ENCODE measurements at places on chromosomes 2 and 18. TPM values are rescaled to one million over a fixed set of nuclear protein-coding genes. Genes with fewer than 3 reads are reported as not detected.
A peak's percentile ranks its signal among the peaks of the same experiment; 100 is the strongest.

The KIF5C gene
- 3.5 TPM for total RNA-seq

DNA sequence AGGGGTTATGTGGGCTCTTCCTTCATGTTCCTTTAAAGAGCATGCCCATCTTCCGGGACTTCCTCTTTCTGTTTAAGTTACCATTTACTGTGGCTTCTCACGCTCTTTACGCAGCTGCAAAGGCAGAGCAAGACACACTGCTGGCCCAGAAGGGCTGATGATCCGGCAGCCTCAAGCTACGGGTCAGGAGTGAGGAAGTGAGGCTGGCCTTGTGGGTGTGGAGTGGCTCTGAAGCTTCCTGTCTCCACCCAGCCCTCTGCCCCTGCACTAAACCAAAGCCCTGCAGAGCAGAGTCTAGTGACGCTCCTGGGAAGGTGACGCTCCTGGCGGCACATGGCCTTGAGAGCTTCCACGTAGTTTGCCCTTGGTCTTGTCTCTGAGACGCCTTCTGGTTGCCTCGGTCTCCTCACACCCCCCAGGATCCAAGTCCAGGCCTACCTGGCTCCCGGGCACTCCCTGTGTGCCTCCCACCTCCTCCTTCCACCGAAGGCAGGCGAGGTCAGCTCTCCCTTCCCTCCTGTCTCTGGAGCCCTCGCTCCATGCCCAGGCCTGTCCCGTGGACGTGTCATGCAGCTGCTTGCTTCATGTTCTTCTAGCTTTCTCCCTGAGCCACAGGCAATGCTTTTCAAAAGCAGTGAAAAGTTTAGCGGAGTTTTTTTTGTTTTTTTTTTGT is 50.3 kb downstream of the ARL4C start:
- peak; percentile 66 for DNase-seq

- no peak for DNase-seq
Measured at GRCh38 chr2:219109471-219109870, 48.8 kb upstream of the IHH start.

The PAX8 gene
- 3.5 TPM for total RNA-seq

DNA sequence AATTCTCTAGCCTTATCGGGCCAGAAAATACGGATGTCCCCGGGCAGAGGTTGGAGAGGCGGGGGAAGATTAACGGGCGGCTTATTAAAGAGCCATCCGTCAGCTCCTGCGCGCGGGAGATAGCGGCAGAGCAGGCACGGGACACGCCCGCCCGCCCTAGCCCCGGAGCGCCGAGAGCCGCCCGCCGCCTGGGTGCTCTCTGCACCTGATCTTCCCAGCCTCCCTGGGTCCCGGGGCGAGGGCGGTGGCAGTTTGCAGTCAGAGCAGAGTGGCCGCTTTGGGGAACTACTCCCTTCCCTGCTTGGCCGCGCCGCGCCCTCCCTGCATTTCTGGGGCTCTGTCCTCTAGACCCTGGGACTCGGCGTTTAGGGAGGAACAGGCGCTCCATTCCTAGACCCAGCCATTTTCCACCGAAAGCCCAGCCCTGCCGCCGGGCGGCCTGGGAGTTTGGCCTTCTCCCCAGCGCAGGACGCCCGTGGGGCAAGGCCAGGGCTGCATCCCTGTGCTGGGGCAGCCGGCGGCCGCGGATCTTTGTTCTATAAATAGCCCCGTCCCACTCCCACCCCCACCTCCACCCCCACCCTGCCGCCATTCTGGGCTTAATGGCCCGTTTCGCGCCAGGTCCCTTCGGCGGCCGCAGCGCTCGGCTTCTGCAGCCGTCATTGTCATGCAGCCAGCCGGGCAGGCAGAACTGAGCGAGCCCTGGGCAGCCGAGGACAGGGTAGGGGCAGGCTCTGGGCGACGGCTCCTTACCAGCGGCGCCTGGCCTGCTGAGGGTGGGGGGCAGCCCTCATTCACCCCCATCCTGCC is 6.6 kb downstream of the GAD1 start:
- DNase-seq, result no peak
